Astrocyte of the spinal cord (primary cell): ENCODE measurements at places on chromosomes 7 and 10.

DNA sequence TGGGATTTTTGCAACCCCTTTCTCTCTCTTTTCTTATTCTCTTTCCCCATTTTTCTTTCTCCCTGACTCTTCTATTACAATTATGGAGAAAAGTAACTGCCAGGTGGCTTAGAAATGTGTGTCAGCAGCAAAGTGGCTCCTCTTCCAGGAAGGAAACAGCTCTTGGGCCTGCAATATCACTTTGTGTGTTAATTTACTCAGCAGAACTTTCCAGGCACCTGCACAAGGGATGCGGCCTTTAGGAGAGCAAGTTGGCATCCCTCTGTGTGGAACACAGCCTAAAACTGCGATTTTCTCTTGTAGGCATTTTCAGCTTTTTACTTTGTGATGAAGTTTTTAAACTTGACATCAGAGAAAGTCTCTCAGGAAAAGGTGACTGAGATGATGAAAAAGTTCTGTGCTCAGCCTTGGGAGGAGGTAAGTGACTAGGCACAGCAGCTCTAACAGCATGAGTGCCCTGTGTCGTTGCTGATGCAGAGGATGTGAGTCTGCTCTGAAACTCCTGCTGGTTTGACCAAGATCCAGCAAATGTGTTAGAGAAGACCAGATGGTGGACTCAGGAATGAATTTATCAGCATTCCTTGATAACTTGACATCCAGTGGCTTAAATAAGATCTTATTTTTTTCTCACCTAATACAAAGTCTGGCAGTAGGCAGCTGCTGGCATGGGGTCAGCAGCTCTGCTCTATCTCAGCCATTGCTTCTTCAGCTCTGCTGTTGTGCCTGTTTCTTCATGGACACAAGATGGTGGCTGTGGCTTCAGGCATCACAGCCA lies 47.4 kb upstream of the CC2D2B start:
- DNase-seq = no peak

DNA sequence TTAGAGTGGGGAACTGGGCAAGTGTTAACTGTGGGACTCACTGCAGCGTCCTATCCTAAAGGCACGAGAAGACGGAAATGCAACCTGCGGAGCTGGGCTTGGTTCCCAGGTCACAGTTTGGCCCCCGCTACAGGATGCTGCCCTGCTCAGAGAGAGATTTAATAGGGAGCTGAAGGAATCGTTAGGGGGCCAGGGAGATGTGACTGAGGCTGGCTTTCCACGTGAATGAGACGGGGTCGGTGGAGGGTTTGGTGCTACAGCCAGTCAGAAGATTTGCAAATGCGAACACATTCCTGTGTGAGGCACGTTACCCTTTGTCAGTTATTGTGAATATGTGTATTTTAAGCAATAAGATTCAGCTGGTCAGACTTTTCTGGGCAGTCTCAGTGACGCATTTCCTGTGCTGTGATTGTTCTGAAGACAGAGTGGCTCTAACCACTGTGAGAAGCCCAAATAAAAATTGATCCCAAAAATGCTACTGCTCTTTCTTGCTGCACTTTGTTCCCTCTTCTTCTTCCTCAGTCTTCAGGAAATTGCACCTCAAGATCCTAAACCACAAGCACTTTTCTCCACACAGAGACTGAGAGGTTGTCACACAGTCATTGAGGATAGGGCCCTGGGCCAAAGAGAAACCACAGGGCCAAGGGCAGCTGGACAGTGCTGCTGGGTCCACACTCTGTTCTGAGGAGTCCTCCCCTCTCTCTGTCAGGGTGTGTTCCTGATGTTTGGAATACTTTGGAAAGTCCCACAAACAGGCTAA lies 21.2 kb downstream of the CYP17A1 start:
- peak; percentile 93 for DNase-seq

- no peak for DNase-seq
These were observed 8.3 kb downstream of the ATOH7 start for GRCh38 chr10:68223535-68224165.

DNA sequence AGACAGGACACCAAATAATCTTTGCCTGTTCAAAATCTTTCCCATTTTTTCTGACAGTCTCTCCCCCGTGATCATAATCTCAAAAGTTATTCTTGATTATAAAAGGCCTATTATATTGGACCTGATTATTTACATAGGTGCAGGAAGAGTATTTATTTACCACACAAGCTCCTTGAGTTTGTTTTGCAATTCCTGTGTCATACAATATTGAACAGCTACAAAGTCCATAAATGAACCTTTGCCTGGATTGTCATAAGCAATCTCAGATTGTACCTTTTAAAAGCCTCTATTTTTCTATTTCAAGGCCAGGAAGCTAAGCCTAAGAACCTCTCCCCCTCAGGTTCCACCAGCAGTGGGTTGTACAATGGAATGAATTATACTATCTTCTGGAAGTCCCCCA lies 183.9 kb upstream of the MEOX2 start:
- DNase-seq = no peak

GRCh38 chr7:38306171-38306570 lies 32.7 kb upstream of the TARP start:
- peak; percentile 47 for DNase-seq

GRCh38 chr10:1687190-1687589 lies 50.1 kb downstream of the ADARB2 start:
- no peak for DNase-seq

- DNase-seq = no peak
These were observed 233.2 kb upstream of the PPP2R2D start for GRCh38 chr10:131667561-131667960.

DNA sequence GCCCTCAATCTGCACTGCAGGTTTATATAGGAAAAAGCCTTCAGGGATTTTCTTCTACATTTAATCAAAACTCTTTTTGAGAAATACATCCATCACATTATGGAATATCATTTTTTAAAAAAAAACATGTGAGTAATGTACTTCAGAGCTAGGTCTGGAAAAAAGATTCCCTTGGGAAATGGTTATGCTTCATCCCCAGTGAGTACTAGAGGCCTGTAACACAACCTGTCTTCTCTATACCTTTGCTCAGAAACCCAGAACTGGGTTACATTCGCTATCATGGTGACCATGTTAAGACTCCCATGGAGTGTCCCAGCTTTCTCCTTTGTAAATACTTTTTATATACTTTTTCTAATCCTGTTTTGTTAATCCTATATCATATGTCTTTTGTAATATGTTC lies 186.9 kb downstream of the LRRTM3 start:
- DNase-seq = no peak
